ENCODE measurements at places on chromosomes 5 and 9.

- no peak for DNase-seq
Observed at GRCh38 chr5:123294544-123294943, 128.7 kb downstream of the CEP120 start.

DNA sequence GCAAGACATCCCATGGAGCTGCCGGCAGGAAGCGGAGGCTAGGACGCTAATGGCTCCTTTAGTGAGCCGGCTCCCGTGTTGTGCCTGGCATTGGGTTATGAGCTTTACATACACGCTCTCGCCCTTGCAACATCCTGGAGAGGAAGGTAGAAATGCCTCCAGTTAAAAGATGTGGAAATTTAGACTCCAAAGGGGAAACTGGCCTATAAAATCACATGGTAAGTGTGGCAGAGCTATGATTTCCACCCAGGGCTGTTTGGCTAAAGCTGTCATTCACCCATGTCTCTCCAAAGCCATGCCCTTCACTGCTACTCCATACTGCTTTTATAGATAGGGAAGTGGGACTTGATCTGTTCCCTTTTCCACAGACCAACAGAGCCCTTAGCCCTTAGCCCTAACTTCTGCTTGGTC, 5.2 kb downstream of the GM2A start:
- DNase-seq: no peak

DNA sequence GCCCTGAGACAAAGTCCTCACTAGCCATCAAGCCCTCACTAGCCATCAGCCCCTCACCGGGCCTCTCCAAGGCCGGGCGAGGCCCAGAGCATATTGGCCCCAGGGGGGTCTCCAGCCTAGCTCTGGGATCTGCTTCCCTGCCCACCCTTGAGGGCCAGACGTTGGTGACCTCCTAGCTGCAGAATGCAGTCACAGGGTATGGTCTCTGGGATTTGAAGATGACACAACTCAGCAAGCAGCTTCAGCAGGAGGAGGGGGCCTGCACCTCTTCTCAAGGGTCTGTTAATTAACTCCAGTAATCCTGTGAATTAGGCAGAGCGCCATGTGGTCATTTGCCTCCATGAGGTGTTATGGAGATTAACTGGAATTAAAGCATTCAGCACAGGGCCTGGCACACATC, 116.9 kb upstream of the SPOCK1 start:
- no peak for DNase-seq

DNA sequence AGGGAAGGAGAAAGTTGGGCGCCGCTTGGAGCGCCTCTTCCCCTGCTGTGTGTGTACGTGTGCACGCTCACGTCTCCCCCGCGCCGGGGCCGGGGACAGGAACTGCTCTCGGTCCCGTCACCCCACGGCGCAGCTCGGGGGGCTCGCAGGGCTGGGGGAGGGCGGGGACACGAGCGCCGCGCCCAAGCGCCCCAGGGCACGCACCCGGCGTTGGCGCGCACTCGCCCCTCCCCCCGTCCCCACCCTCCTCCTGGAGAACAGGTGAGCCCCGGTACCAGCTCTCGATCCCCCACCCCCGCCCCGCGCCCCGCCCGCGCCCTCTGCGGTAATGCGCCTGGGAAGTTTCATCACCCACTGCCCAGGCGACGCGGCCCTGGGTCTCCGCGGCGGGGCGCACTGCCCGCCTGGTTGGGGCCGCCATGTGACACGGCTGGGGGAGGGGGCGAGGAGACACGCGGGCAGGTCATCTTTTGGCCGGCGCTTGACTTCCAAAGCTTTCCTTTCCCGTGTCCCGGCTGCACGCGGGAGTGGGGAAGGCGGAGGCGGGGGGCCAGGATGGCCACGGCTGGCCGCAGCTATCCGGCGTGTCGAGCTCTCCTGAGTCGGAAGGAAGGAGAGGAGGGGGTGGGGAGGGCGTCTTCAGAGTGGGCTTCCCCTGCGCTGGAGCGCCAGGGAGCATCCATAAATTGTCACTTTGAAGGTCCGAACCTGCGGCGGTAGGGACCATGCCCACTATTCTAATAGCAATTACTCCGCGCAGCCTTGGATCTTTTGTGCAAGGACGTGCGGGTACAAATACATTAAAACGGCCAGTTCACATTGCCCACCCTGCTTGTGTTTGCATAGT, 1.5 kb upstream of the STC2 start:
- peak; percentile 77 for DNase-seq

- no peak for DNase-seq
Observed at GRCh38 chr9:71725590-71726338, 42.5 kb downstream of the CEMIP2 start.

GRCh38 chr5:159097784-159098602, 1.7 kb downstream of the EBF1 start:
- peak; percentile 22 for DNase-seq

- no peak for DNase-seq
Observed at GRCh38 chr5:138943599-138944173, 68.6 kb upstream of the LRRTM2 start.

- DNase-seq: no peak
Observed at GRCh38 chr9:14214065-14214684, 99.8 kb downstream of the NFIB start.

DNA sequence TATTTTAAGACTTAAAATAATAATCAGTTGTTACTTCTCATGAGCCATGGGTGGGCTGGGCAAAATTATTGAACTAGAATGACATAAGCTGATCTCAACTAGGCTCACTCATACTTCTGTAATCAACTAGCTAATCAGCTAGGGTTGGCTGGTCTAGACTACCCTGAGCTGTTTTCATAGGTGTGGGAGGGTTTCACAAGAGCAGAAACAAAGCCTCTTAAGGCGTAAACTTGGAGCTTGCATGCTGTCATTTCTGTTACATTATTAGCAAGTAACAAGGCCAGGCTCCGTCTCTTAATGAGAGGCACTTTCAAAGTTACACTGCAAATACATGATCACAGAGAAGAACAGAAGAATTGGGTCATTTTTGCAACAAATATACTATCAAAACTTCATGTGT, 57.2 kb upstream of the GHR start:
- no peak for DNase-seq

DNA sequence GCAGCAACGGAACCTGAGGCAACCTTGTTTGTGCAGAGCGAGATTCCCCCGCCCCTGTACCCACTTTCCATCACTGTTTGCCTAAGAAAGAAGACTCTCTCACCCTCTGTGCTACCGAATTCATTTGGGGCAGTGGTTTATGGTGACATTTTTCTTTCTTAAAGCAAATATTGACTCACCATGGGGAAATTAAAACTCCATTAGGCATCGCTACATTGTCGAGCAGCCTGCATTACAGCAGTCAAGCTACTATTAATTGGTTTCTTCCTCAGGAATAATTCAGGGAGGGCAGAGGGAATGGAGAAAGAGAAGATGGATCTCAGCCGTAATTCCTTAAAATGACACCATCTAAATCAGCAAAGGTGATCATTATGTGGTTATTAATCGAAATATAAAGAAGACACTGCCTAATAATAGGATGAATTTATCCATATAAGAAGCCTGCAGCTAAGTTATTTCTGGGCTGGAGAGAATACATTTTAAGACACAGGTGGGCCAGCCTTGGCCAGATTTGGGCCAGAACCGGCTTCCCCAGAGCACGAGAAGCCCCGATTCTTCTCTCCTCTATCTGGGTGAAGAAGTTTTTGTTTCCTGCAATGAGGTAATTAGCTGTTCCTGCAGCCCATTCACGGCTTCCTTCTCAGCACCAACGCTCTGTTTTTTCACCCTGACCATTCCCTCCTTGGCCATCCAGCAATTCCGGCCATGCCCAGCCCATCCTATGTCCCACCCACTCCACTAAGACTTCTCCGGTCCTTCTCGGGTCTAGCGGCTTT, 16.8 kb downstream of the CFAP77 start:
- DNase-seq: no peak

- DNase-seq: no peak
Observed at GRCh38 chr5:79399046-79399445, 114.9 kb downstream of the HOMER1 start.

- DNase-seq: peak; percentile 51
Observed at GRCh38 chr5:179819296-179820126, 1.2 kb upstream of the SQSTM1 start.

- DNase-seq: no peak
Observed at GRCh38 chr5:93296338-93296737, 284.7 kb downstream of the NR2F1-AS1 start.

DNA sequence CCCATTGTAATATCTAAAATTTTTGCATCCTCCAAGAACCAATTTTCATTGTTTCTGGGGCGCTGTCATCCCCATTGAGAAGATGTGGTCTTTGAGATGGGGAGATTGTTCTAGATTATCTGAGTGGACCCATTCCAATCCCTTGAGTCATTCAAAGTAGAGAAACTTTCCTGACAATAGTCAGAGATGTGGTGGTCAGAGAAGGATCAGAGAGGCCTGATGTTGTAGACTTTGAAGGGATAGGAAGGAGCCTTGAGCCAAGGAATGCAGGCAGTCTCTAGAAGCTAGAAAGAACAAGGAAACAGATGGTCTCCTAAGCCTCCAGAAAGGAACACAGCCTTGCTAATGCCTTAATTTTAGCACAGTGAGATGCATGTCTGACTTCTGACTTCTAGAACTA, 80.4 kb downstream of the TEK start:
- DNase-seq: no peak

GRCh38 chr9:90515510-90515909, 127.1 kb downstream of the DIRAS2 start:
- no peak for DNase-seq

GRCh38 chr5:142677198-142677597, 8.7 kb downstream of the FGF1 start:
- no peak for DNase-seq

DNA sequence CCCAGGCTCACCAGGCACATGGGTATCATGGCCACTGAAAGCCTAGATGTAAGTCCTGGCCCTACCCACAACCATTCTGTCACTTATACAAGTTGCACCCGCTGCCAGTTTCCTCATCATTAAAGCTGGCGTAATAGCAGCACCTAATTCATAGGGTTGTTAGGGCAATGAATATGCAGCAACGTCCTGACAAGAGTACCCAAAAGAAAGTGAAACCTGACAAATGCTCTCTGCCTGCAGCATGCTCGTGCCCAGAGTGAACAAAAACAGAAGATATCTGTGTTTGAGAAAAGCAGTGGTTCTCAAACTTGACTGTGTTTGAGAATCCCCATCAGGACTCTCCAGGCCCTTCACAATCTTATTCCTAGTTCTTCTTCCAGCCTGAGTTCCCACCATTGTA, 632.4 kb downstream of the SEMA5A start:
- no peak for DNase-seq

DNA sequence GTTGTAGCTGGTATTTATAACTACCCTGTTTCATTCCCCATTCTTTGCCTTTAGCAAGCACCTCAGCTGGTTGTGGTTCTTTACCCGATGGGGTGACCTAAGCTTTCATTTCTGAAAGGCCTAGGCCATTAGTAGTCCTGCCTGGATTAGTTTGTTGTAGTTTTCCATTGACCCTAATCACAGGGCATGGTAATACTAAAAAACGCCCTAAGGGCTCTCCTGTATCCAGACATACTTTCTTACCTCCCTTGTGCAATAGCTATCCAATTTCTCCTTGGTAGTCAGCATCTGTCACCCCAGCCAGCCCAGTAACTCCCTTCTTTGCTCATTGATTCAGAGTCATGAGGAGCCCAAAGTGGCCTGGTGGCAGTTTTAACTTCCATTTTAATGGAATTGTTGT, 24.0 kb downstream of the TMOD1 start:
- no peak for DNase-seq

- no peak for DNase-seq
Observed at GRCh38 chr9:132069046-132069898, 10.4 kb downstream of the MED27 start.

DNA sequence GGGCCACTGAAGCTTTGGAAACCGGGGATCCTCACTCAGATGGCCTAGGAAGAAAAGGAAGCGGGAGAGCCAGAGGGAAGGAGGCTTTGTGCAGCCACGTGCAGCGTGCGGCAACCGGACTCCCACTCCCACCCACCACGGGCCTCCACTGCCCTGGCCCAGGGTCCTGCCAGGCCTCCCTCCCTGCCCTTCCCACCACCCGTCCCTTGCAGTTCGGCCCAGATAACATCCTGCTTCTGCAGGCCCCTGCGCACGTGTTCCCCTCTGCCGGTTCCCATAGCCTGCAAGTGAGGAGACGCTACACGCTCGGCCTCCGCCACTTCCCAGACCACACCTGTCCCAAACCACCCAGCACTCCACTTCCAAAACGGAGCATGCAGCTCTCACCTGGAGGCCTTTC, 4.3 kb upstream of the LHX3 start:
- no peak for DNase-seq

DNA sequence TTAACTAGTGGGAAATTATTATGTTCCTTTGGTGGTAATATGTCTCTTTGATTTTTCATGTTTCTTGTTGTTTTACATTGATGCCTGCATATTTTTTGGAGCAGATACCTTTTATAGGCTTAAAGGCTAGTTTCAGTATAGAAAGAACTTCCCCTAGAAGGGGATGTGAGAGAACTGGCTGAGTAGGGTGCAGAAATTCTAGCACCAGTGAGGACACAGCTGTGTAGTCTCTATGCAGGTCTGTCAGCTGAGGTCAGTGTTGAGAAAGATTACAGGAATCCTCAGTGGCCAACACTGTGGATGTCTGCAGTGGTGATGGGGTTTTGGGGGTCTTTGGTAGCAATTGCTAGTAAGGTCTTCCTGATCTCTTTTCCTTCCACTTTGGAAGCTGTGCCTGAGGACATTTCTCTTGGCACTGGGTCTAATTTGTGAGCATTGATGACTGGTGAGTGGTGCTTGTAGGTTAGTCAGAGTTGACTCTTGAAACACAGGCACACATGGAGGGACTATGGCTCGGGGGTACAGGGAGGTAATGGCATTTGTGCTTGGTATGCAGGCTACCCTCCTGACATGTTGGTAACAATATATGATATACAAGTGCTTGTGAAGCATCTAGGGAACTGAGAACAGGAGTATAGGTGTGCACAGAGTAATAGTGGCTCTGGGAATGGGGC, 221.4 kb downstream of the SPATA31D1 start:
- DNase-seq: no peak

DNA sequence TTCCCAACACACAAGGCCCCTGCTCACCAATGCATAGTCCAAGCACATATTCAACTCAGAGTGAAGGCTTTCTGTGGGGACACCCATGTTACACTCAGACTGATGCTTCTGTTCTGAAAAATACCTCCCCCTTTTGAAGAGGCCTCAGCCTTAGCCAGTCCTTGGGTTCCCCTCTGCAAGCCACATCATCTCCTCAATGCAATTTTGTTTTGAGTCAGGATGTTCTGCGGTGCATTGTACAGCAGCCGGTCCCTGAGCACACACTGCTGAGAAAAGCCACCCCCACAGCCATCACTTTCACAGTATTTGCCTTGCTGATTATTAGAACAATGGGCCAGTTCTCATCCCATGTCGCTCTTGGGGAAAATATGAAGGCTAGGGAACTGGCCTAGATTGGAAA, 241.2 kb downstream of the FAM114A2 start:
- no peak for DNase-seq

All from stimulated activated CD4-positive, alpha-beta T cell treated with anti-CD3 and anti-CD28 coated beads, Interleukin-15, amount 100 ng/mL, for 24 hours (primary cell).